Aorta (tissue), 5 donors: ENCODE measurements at places on chromosomes 2 and 18. TPM values are rescaled to one million over a fixed set of nuclear protein-coding genes. Genes with fewer than 3 reads are reported as not detected.

Gene PNPT1
- total RNA-seq: 20.7 TPM

Gene UGT1A8
- total RNA-seq: not detected

- no peak for DNase-seq
Measured at GRCh38 chr2:118386641-118387302, 298.5 kb downstream of the INSIG2 start.

DNA sequence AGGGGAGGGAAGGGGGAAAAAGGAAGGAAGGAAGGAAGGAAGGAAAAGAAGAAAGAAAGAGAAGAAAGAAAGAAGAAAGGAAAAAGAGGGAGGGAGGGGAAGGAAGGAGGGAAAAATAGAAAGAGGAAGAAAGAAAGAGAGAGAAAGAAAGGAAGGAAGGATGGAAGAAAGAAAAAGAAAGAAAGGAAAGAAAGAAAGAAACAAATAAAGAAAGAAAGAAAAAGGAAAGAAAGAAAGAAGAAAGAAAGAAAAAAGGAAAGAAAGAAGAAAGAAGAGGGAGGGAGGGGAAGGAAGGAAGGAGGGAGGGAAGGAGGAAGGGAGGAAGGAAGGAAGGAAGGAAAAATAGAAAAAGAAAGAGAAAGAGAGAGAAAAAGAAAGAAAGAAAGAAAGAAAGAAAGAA is 315.8 kb upstream of the PIK3C3 start:
- no peak for DNase-seq

DNA sequence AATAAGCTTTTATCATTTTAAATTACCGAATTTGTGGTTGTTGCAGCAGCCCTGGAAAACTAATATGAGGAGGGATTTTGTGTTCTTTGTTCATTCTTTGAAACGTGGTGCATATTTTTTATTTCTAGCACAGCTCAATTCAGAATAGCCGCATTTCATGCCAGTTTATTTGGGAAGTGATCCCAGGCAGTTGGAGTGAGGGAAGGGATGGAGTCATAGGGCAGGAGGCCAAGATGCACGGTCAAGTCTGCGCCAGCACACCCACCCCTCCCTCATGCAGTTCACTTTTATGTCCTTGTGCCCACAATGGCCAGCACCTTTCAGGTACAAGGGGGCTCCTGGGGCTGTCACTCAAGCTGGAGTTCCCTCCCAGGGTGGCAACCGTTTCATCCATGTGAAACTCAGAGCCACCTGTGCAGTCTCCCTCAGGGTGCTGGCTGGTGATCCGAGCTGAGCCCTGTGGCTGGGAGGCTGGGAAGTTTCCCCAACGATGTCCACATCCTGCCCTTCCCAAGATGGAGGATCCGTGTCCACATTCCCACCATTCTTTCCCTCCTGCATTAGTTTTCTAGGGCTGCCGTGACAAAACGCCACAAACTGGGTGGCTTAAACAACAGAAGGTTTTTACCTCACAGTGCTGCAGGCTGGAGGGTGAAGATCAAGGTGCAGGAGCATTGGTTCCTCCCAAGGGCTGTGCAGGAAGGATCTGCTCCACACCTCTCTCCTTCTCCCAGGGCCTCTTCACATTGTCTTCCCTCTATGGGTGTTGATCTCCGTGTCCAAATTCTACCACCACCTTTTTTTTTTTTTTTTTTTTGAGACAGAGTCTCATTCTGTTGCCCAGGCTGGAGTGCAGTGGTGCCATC is 68.5 kb upstream of the ITGA6 start:
- peak; percentile 59 for DNase-seq

- DNase-seq: no peak
Measured at GRCh38 chr2:132776287-132776686, 106.3 kb upstream of the LYPD1 start.

- DNase-seq: no peak
Measured at GRCh38 chr2:168293766-168294165, 46.4 kb upstream of the STK39 start.

DNA sequence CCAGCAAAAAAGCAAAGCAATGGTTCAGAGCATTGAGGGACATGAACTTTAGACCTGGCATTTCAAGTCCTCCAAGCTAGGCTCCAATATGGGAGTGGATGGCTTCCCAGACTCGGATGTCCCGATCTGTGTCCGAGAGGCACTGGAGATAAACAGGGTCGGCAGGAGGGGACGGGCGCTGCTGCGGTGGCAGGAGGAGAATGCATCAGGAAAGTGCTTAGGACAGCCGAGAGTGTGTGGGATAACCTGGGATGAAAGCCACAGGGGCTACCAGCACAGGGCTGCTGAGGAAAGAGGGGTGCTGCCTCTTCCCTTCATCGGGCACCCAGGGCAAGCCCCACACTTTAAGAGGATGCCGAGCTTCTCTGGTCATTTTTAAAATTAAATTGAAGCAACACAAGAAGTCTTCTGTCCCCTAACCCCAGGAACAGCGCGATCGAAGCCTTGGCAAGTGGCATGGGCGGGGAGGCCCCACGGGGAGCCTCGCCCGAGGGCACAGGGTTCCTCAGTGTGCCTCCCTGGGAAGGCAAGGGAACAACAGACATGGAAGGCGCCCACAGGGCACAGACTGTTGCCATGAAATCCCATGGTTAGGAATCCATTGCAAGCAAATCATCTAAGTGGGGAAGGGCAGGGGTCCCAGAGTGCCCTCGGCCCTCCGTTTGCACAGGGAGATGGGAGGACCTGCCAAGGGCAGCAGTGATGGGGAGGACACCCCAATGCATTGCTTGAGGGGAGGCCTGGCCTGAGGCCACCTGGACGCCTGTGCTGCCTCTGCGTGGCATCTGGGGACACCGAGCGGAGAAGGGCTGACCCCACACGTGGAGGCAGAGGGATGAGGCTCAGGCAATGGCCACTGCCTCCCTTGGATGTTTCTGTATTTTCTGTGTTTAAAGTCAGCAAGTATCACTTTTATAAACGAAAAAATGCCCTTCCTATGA is 78.5 kb upstream of the GPC1 start:
- DNase-seq: peak; percentile 57

GRCh38 chr18:10907749-10908148 is 241.6 kb downstream of the PIEZO2 start:
- DNase-seq: no peak

- no peak for DNase-seq
Measured at GRCh38 chr2:138103156-138103555, 138.9 kb downstream of the HNMT start.

- DNase-seq: no peak
Measured at GRCh38 chr2:163640542-163641193, 95.1 kb downstream of the FIGN start.

DNA sequence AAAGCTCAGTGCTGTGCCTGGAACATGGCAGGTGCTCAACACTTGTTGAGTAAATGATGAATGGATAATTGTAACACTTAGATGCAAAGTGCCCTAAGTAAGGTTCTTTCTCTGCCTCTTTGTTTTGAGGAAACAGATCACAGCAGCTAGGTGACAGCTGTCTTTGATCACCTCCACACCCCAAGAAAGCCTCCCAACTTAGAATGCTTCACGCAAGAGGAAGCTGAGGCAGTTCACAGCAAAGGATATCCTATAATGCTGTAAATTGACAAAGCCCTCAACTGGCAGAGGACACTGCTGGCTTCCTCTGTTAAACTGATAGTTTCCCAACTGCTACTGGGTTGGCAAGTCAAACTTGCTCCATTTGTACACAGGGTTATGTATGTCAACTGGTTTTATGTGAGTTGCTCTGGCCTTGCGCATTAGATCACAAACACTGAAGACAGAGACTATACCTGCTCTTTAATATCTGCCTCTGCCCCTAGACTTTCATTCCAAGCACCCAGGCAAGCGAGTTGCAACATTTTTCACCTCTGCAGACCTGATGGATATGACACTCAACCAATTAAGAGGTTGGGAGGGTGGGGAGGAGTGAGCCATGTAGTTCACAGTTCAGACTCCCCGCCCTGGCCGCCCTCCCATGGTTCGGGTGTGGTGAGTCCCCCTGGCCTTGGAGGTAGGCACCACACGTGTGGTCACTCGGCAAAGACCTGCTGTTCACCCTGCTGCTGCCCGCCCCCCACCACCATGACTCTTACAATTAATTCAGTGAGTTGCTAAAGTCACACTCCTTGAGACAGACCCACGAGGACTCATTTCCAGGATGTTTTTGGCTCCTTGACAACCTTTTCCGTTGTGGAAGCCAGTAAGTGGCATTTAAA is 4.8 kb upstream of the MALL start:
- no peak for DNase-seq

- DNase-seq: no peak
Measured at GRCh38 chr2:85582492-85582891, 1.7 kb upstream of the VAMP5 start.

GRCh38 chr2:24711865-24712264 is 81.3 kb downstream of the PTRHD1 start:
- no peak for DNase-seq

DNA sequence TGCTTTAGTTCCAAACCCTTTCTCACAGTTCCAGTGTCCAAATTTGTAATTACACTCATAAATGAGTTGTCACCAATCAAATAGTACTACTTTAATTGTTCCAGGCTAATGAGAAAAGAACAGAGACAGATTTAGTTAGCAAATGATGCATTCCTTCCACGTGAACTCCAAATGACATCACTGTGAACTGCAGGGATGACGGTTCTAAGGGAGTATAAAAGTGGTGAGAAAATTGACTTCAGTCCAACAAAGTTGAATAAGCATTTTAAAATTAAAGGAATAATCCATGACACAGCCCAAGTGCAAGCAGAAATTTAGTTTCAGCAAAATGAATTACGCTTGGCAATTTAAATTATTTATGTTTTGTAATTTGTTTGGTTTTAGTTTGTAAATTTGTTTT is 102.0 kb upstream of the LRATD1 start:
- DNase-seq: no peak

- no peak for DNase-seq
Measured at GRCh38 chr18:13003466-13003896, 12.3 kb downstream of the CEP192 start.

GRCh38 chr2:134217924-134218323 is 35.9 kb upstream of the MGAT5 start:
- DNase-seq: no peak

DNA sequence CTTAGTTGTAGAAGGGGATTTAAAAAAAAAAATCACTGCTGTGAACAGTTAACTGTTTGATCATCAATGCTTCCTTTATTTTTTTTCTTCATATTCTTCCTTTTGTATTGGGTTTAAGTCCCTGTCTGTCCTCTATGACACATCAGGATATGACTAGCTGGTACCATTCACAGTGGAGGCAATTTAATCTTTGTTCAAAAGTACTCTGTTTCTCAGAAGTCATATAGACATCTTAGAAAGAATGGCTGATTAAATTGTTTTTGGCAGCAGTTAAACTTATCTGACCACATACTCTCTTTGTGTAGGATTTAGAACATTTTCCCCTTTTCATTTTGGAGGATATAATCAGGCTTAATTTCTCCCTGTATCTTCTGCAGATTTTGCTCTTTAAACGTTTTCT is 807.8 kb upstream of the CDH2 start:
- DNase-seq: no peak
